CMK (cell line): ENCODE measurements at places on chromosomes 3 and 15.

- DNase-seq: no peak
These were observed 32.1 kb downstream of the ILDR1 start for GRCh38 chr3:121989943-121990342.

- DNase-seq: no peak
These were observed 621.7 kb upstream of the AGTR1 start for GRCh38 chr3:148075771-148076716.

DNA sequence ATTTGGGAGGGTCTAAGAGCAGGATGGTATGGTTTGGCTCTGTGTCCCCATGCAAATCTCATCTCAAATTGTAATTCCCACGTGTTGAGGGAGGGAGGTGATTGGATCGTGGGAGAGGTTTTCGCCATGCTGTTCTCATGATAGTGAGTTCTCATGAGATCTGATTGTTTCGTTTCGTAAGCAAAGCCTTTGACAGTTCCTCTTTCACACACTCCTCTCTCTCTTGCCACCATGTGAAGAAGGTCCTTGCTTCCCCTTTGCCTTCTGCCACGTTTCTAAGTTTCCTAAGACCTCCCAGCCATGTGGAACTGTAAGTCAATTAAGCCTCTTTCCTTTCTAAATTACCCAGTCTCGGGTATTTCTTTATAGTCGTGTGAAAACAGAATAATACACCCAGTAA, 553.7 kb downstream of the TAFA4 start:
- DNase-seq: no peak

DNA sequence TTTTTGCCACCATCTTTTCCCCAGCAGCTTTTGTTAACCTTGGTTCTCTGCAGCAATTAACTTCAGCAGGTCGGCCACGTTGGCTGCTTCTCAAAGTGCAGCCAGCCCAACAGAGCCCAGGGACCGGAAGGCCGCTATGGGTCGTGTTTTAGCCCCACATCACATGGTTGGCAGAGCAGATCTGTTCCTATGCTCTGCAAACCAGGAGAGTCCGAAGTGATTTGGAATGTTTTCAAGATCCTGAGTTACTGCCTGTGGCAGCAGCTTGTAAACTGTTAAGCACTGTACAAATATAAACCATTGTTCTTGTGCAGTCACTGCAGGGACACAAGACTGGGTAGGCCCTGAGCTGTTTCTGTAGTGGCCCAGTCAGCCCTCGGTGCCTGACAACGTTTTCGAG, 69.6 kb upstream of the MYZAP start:
- DNase-seq: no peak

- no peak for DNase-seq
These were observed 360.2 kb downstream of the ZNF385D start for GRCh38 chr3:21390856-21391255.

- no peak for DNase-seq
These were observed 549.8 kb downstream of the NSUN3 start for GRCh38 chr3:94612631-94613030.

GRCh38 chr3:126345231-126345630, 12.0 kb downstream of the KLF15 start:
- no peak for DNase-seq

DNA sequence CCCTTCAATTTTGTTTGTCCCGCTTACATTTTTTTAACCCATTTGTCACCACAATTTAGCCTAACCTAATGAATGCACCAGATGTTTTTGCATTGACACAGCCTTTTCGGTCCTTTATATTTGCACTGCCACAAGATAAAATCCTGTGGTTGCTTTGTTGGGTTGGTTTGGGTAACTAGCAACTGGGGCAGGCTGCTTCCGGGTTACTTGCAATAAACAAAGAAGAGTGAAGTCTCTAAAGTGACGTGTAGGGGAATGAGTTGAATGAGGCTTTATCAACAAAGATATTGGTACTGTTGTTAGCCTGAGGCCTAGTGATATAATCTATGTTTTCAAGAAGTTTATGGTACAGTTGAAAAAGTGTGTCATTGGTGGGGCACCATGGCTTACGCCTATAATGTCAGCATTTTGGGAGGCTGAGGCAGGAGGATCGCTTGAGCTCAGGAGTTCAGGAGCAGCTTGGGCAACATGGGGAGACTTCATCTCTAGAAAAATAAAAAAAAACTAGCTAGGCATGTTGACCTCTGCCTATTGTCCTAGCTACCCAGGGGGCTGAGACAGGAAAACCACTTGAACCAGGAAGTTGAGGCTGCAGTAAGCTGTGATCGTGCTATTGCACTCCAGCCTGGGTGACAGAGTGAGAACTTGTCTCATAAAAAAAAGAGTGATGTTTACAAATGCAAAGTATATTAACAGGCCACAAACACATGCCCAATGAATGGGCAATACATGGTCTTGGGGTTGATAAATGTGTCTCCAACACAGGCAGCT, 121.8 kb downstream of the OXSM start:
- DNase-seq: no peak

DNA sequence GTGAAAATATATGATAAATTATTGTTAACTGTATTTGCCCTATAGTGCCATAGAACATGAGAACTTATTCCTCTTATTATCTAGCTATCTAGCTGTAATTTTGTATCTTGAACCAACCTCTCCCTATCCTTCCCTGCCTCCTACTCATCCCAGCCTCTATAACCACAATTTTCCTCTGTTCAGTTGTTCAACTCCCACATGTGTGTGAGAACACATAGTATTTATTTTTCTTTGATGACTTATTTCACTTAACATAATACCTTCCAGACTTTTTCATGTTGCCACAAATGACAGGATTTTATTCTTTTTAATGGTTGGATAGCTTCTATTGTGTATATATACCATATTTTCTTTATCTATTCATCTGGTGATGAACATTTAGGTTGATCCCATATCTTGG, 85.4 kb upstream of the SUCLG2 start:
- DNase-seq: no peak

DNA sequence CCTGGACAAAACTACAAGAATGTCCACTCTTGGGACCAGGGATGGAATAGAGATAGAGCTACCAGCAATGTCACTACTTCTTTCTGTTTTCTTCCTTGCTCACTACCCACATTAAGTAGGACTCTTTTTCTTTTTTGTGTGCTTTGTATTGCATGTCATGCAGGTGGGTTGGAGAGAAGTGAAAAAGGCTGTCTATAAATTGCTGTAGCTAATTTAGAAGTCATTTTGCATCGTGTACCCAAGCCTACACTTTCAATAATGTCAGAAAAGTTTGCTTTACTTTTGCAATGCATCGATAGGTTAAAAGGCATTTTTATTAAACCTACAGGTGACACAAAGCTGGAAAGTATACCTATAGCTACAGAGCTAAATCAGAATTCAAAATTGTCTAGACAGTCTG, 58.9 kb downstream of the GTF2E1 start:
- no peak for DNase-seq

DNA sequence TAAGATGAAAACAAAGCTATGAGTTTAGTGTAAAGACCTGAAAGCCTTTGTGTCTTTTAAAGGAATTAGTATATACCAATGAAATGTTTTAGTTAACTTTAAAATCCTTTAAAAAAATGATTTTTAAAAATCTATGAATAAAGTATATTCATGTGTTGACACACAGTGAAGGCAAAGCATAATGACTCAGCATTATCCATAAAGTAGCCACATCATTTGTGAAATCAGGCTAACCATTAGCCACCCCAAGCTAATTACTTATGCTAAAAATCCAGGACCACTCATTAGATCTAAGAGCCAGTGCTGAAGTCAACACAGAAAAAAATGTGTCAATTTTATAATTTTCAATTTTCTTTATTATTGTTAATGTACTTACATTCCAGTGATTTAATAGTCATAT, 310.2 kb downstream of the TBC1D5 start:
- DNase-seq: no peak

DNA sequence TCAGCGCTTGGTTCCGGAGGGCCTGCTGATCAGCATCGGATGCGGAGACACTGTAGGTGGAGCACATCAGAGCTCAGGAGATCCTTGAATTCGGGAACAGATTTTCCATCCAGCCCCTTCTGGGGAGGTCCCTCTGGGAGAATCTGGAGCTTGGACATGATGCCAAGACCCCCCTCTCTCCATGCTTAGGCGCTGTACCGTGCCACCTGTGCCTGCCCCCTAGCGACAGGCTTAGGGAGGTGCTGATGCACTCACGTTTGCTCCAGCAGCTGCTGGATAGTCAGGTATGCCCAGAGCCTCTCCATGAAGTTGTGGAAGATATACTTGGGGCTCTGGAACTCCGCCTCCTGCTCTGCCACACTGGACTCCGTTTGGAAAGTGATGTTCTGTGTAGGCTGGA, 9.7 kb downstream of the ITIH4 start:
- DNase-seq: peak; percentile 22

- DNase-seq: no peak
These were observed 83.5 kb downstream of the NEK10 start for GRCh38 chr3:27285668-27286067.

GRCh38 chr3:9622438-9622837, 26.9 kb upstream of the MTMR14 start:
- no peak for DNase-seq
